ENCODE measurements at places on chromosomes 12 and 14.

- no peak for DNase-seq
Observed at GRCh38 chr14:79665556-79665955, 545.7 kb downstream of the DIO2 start.

DNA sequence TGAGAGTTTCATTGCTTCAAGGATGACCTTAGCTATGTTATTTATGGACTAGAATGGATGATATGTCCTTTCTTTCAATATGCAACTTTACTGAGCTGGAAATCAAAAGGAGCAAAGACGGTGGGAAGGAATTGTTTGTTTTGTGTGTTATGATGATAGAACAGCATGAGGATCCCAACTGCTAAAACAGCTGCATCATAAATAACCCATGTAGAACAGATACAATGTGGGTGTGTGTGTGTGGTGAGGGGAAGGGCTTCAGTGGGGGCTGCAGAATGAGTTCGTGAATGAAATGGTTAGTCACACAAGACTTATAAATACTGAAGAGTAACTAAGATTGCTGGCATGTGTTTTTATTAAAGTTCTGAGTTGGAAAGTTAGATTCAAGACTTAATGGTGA is 80.1 kb downstream of the DACT1 start:
- no peak for DNase-seq

DNA sequence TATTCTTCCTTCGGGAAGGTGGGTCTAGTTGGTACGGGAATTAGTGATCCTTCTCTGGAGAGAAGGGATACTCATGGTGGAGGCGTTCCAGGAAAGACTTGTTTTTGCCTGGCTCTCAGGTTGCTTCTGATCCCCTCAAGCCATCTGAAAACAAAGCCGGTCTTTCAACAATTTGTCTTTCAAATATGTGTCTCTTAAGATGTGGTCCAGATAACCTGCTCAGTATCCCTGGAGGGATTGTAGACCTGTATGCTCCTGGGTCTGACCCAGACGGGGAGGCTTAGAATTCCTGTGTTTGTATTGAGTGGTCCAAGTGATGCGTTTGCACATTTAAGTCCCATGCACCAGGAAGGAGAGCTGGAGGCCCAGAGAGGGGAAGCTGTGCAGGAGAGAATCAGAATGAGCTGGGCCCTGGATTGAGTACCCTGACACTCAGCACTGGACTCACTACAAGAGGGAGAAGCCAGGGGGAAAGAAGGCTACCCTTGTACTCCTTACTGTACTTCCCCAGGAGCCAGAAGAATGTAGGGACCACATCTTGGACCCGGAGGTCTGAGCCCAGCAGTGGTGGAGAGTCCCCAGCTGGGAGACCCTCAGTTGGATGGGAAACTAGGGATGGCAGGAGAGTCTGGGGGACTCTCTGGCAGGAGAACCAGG is 40.4 kb downstream of the ERH start:
- no peak for DNase-seq

GRCh38 chr12:56256326-56256960 is 1.7 kb downstream of the ANKRD52 start:
- DNase-seq, result no peak

DNA sequence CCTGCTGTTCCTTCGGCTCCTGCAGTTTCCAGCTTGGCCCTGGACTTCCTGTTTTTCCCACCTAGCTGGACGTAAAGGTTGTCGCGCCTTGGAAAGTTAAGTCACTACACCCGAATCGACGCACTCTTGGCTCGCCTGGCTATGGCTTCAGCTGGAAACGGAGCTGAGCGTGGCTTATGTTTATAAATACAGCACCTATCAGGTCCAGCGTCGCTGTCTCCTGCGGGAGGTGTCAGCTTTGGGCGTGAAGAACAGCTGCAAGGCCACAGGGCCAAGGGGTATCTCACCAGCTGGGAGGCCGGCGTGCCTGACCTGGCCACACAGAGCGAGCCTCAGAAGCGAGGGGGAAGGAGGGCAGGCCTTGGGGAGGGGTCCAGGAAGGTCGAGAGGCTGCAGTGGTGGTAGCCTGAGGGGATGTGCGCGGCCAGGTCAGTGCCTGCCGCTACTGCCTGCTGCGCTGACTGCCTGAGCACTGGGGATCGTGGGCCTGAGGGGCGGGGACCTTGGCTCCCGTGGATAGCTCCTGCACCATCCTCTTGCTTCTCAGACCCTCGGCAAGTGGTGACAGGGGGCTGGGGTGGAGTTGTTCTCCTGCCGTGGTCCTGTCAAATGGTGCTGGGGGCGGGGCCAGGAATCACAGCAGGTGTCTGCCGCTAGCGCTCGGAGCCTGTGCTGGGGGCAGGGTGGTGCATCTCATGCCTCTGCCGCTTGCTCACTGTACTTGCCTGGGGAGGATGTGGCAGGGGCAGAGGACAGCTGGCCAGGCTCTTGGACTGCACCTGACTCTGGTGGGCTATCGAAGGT is 12.5 kb downstream of the PACS2 start:
- no peak for DNase-seq

GRCh38 chr14:95058491-95058890 is 98.8 kb downstream of the DICER1 start:
- DNase-seq, result no peak

DNA sequence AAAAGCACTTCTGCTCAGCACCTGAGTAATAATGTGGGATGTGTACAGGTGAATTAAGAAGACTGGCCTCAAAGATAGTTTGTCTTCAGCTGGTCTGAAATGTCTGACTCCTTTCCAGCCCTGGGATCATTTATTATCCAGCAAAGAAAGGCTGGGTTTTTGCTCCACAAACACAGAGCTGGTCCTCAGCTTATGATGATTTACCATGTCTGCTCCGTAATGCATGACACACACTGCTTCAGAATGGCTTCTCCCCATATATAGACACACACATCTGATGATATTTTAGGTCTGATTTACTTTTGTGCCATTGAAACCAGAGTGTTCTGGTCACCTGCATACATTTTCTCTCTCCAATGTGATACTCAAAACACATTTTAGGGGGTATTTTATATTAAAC is 225.0 kb downstream of the SLC25A21 start:
- DNase-seq, result no peak

GRCh38 chr12:3097836-3098235 is 20.7 kb downstream of the TSPAN9 start:
- DNase-seq, result no peak

GRCh38 chr12:79927772-79928474 is 7.0 kb downstream of the PPP1R12A start:
- DNase-seq, result no peak

GRCh38 chr12:19575337-19576243 is 136.3 kb downstream of the AEBP2 start:
- no peak for DNase-seq

DNA sequence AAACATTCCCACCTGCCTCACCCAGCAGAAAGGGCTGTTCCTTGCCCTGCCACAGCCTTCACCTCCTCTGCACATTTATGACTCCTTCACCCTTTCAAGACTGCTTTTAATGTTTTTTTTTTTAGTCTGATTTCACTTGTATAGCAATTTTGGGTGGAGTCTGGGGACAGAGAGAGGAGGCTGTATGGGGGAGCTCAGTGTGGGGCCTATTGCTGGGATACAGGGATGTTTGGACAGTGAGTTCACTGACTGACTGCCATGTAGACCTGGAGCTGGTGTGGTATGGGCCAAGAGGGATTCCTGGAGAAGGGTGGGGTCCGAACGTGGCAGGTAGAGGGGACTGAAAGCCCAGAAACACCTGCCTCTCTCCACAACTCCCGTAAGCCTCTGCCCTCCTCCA is 1.9 kb upstream of the KRT85 start:
- DNase-seq, result no peak

- no peak for DNase-seq
Observed at GRCh38 chr14:97878727-97879126, 1081.5 kb downstream of the VRK1 start.

DNA sequence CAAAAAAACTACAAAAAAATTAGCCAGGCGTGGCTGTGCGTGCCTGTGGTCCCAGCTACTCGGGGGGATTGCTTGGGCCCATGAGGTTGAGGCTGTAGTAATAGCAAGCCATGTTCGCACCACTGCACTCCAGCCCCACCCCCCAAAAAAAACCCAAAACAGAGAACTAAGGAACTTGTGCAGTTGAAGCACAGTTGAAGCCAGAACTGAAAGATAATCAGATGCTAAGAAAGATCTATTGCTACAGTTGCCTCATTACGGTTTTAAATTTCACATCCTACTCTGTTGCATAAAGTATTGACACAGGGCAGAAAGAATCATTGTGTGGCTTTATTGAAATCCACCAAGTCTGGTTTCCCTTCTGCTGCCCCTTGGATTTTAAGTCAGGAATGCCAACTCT is 3.8 kb downstream of the CS start:
- no peak for DNase-seq

- no peak for DNase-seq
Observed at GRCh38 chr12:68435816-68436215, 103.7 kb upstream of the MDM1 start.

DNA sequence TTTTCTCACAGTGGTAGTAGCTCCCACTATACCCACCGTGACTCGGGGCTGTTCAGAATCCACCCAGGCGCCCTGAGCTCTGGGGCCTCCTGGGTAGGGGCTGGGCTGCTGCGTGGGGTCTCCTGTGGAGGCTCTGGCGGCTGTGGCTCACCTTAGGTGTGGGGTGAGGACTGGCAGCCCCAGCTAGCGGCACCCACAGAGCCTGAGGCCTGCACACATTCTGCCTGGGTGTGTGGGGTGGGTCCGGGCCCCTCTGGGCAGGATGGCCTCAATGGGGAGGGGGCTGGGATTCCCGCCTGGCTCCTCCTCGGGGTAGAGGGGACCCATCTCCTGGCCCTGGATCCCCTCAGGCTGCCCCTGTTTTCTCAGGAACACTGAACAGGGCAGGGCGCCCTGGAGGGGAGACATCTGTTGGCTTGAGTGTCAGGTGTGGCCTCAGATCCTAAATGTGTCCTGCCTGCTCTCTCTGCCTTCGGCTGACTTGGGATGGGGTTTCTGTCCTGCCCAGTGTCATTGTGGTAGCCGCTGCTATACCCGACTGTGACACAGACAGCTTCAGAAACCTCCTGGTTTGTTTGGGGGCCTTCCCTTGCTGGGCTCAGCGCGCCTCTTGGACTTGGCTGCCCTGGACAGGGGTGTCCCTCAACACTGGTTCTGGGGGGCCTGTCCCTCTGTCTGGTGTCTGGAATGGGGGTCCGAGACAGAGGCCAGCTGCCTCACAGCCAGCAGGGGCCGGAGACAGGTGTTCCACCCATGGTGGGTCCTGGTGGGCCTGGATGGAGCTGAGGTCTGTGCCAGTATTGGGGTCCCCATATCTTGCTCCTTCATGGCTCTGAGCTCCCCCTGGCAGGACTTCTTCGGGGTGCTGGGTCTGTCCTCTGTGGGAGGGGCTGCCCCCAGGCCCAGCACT is 354.9 kb downstream of the TMEM121 start:
- DNase-seq, result no peak

DNA sequence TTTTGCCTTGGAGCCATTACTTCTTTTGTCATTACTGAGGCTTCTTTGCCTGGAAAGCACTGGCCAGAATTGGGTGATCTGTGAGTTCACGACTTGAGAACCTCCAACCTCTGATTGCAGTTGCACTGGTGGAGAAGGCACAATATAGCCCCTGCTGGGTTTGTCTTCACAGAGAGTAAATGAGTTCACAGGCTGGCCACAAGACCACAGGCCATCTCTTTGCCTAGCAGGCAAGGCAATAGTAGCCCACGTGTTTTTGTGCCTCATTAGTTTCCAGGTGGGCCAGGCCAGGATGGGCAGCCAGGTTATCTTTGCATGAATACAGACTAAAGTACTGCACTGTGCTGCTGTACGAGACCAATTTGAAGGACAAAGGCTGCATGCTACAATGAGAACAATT is 468.8 kb downstream of the NRXN3 start:
- no peak for DNase-seq

- DNase-seq, result peak; percentile 63
Observed at GRCh38 chr12:75364919-75365318, 26.0 kb upstream of the GLIPR1L2 start.

GRCh38 chr12:30461026-30461615 is 234.5 kb downstream of the IPO8 start:
- DNase-seq, result no peak

DNA sequence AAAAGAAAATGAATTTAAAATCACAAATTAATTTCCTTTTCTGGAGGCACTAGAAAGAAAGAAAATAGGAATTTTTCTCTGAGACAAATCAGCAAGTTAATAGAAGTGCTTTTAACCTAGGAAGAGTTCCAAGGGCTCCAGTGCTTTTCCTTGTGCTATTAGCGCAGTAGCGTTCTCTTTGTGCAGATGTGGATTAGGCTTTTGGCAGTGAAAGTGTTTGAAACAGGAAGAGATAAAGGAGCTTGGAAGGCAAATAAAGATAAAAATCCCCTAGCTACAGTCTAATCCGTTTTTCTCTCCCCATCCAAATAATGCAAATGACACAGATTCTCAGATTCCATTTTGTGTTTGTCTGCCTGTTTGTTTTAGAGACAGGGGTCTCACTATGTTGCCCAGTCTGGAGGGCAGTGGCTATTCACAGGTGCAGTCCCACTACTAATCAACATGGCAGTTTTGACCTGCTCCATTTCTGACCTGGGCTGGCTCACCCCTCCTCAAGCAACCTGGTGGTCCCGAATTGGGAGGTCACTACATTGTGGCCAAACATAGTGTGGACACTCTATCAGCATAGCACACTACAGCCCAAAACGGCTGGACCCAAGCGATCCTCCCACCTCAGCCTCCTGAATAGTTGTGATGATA is 166.1 kb downstream of the PAWR start:
- DNase-seq, result no peak

DNA sequence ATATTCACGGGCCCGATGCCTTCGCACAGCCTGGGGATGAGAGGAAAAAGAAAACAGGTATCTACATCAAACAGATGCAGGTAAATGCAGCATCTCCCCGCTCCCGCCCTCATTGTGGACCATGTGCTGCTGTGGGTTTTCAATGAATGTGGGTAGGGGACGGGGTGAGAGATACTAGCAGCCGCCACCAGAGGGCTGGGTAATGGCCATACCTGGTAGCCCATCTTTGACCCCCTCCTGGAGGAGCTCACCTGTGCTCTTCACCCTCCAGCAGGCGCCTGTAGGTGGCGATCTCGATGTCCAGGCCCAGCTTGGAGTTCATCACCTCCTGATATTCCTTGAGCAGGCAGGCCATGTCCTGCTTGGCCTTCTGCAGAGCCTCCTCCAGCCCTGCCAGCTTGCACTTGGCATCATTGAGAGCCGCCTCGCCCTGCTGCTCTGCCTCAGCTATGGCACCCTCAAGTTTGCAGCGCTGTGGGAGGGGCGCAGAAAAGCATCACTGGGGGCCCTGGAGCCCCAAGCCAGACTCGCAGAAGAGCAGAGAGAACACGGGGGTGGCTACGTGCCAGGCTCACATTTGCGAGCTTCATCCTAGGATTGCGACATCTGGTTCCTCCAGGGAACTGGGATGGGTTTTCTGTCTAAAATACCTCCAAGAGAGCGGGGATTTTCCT is 10.2 kb downstream of the KRT82 start:
- no peak for DNase-seq
